ENCODE measurements at places on chromosomes 4 and X. TPM values are rescaled to one million over a fixed set of nuclear protein-coding genes. Genes with fewer than 3 reads are reported as not detected.
A peak's percentile ranks its signal among the peaks of the same experiment; 100 is the strongest.

GRCh38 chrX:153947009-153947769, 2.7 kb upstream of the RENBP start:
- DNase-seq: peak; percentile 78

RTL3 gene
- total RNA-seq: 0.10 TPM

DNA sequence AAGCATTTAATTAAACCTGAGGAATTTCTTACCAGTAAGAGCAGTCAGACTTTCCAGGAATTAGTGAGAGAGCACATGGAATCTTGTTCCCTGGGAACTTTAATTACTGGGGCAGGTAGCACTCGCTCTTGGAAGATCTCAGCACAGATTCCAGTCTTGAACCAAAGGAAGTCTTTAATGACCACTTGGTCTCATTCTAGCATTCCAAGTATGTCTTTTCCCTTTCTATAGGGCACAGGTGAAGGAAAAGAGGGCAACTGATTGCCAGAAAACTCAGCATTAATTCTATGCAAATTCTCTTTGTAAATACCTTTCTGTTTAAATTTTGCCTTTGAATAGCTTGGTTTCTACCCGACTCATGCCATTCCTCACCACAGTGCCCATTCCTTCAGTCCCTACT, 236.6 kb downstream of the LDB2 start:
- no peak for DNase-seq

GRCh38 chrX:68710870-68711576, 63.6 kb downstream of the STARD8 start:
- DNase-seq: peak; percentile 23

SRPX gene
- total RNA-seq: 40.6 TPM

DNA sequence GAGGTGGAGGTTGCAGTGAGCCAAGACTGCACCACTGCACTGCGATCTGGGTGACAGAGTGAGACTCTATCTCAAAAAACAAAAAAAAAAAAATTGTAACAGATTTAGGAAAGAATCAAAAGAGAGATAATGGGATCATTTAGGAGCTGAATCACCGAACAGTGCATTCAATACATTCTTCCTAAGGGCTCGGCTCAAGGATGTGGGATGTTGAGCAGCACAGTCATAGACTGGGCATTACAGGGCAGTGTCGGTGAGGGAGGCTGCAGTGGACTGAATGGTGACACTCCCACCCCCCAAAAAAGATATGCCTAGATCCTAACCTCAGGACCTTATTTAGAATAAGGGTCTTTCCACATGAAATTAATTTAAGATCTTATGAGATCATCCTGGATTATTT, 70.0 kb downstream of the EVC2 start:
- DNase-seq: no peak

NDST4 gene
- 23.1 TPM for total RNA-seq

GRCh38 chrX:46695491-46695890, 63.4 kb downstream of the SLC9A7 start:
- DNase-seq: no peak

DNA sequence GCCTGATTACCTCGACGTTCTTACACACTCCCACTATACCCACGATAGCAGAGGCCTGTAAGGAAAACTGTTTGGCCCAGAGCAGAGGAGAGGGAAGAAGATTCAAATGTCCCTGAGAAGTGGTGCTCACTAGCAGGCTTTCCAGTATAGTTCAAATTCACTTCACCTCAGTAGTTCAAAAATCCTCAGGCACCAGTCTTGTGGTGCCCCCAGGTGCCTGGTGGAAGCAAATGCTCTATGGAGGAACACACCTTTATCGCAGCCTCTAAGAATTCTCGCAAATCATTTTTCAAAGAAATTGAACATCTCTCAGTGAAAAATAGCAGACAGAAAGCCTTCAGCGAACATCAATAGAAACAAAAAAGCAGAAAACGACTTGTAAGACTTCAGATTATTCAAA, 12.2 kb upstream of the MTMR1 start:
- DNase-seq: peak; percentile 82

DNA sequence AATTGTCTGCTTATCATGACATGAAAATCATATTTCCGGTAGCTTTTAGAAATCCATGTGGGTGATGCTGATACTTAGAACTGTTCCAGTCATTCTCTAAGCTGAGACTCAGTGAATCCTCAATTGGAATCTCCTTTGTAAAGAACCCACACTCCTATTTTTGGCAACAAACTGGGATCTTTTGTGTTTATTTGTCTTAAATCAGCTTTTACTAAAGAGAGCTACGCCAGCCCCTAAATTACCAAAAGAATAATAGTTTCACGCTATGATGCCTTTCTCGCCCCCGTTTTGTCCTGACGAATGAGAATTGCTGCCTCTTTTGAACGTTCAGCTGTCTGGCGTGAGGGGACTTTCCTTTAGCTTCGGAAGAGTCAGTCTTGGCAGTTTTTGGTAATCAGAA, 195.9 kb downstream of the SHOX start:
- DNase-seq: peak; percentile 60

GRCh38 chrX:151510203-151510602, 53.3 kb upstream of the PASD1 start:
- no peak for DNase-seq

SYP gene
- total RNA-seq: 192 TPM

- no peak for DNase-seq
These were observed 10.4 kb downstream of the LAS1L start for GRCh38 chrX:65524139-65524538.

LUZP4 gene
- total RNA-seq: not detected

GRCh38 chrX:80223982-80224579, 196.2 kb upstream of the TENT5D start:
- no peak for DNase-seq

DNA sequence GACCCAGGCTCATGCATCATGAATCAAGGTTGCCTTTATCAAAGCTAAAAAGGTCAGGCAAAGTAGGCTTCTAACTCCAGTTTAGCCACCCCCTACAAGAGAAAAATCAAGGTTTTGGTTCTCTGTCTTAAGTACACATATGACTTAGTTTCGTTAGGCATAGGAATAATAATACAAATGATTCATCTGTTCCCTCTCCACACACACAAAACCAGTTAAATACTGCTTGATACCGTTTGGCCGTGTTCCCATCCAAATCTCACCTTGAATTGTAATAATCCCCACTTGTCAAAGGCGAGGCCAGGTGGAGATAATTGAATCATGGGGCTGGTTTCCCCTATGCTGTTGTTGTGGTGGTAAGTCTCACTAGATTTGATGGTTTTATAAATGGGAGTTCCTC, 226.2 kb downstream of the HS6ST2 start:
- no peak for DNase-seq

DNA sequence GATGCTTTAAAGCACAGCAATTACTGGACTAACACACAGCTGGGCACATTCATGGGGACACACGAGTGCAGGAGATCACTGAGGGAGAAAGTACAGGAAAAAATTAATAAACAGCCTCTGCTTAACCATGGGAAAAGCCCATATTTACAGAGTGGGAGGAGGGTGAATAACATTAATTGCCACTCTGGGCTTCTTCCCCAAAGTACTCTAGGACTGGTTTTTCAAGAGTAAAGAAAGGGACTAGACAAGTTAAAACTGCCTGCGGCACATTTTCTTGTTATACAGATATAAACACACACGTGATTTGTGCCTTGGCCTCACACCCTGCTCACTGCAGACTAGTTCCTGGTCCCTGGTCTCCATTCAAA, 179.7 kb upstream of the TET2 start:
- DNase-seq: no peak

ANKRD17 gene
- total RNA-seq: 73.2 TPM

DNA sequence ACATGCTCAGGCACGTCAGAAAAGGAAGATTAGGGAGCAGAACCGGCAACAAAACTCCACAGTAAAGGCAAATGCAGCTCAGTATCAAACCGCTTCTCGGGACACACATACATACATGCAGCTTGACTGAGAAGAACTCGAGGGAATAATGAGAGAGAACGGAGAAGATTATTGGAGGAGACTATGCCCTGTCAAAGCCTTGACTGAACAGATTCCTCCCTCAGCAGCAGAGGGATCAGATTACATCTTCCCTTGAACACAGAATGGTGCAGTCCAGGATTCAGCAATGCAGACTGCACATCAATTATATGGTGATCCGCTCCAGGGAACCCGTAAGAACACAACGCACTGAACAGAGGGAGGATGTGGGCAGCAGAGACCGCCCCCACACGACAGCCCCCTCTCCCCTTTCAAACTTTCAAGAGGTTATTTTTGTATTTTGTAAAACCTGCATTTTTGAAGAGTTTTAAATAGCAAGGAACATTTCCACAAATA, 183.2 kb downstream of the FBXW7 start:
- DNase-seq: peak; percentile 83

- DNase-seq: no peak
These were observed 94.6 kb downstream of the RASL11B start for GRCh38 chr4:52956691-52957090.

DNA sequence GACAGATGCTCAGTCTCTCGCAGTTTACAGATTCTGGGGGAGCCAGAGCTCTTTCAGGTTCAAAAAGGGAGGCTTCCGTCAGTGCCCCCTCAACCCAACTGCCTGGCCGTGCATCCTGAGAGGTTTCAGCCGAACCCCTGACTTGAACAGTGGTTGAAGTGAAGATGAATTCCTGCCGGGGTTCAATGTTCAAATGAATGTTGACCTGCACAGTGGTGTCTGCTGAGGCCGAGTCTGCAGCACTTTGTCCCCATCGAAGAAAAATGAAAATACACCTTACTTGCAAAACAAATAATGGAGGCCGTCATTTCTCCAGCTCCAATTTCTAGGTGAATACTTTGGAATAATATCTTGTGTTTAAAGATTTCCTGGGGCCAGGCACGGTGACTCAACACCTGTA, 33.7 kb downstream of the GYG2 start:
- no peak for DNase-seq

DNA sequence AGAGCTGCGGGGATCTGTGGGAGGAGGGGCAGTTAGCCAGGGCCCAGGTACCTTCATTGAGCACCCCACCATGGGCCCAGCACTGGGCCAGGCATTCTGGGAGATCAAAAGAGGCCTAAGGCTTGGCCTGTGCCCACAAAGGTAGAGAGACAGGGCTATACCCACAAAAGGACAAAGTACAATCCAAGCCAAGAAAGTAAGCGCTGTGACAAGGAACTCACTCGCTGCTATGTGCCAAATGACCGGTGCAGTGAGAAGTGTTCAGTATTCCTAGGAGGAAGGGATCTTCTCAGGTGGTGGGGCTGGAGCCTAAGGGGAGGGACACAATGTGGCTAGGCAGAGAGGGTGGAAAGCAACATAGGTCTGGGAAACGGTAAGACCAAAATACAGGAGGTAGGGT, 8.8 kb upstream of the FRMPD3 start:
- DNase-seq: no peak

TRO gene
- 99.2 TPM for total RNA-seq

GRCh38 chr4:46944345-46944744, 35.3 kb upstream of the COX7B2 start:
- no peak for DNase-seq

GRCh38 chr4:105225500-105225899, 78.8 kb downstream of the TET2 start:
- DNase-seq: no peak

GRCh38 chr4:3767570-3768288, 1.5 kb downstream of the ADRA2C start:
- no peak for DNase-seq

GRCh38 chr4:141255016-141255415, 34.3 kb downstream of the ZNF330 start:
- no peak for DNase-seq

GRCh38 chr4:84680956-84681355, 98.0 kb downstream of the CDS1 start:
- no peak for DNase-seq

GRCh38 chr4:156309031-156309430, 355.4 kb upstream of the CTSO start:
- DNase-seq: no peak

BLTP1 gene
- 129 TPM for total RNA-seq

BEND2 gene
- total RNA-seq: 0.10 TPM

DNA sequence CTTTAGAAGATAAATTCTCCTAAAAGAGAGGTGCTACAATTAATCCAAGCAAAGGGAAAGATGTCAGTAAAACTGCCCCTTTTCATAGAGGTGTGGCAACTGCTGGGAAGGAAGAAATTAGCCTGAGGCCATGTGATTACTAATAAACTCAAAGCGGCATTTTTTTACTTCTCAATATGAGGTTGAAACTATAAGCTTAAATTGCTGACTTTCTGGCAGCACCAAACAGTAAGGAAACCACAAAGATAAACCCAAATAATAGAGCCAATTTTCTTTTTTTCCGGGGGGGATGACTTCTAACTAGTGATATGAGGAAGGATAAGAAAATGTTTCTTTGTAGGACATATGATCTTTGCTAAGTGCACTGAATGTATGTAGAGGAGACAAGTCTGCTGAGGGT, 30.9 kb downstream of the AR start:
- no peak for DNase-seq

DNA sequence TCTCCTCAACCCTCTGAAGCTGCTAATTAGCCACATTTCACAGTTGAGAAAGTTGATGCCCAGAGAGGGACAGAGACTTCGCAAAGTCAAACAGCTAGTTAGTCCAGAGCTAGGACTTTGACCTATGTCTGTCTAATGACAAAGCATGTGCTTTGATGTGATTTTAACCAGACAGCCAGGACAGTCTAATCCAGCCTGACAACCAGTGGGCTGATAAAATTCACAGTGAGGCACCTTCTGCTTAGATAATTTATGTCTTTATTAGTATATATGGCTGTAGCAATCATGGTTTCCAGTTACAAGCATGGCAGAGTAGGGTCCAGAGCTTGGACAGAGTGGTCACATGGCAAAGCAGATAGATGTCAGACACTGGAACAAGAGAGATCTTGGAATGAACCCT, 133.6 kb upstream of the C1QTNF7 start:
- DNase-seq: no peak

DNA sequence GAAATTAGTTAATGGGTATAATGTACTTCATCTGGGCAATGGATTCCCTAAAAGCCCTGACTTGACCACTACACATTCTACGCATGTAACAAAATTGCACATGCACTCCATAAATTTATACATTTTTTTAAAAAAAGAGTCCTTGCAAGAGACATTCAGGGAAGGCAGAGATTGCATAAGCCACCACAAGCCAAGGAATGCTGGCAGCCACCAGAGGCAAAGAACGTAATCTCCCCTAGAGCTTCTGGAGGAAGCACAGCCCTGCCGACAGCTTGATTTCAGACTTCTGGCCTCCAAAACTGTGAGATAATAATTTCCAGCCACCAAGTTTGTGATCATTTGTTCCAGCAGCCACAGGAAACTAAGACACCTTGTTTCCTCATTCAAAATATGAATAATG, 185.6 kb upstream of the GALNT7 start:
- DNase-seq: no peak

DNA sequence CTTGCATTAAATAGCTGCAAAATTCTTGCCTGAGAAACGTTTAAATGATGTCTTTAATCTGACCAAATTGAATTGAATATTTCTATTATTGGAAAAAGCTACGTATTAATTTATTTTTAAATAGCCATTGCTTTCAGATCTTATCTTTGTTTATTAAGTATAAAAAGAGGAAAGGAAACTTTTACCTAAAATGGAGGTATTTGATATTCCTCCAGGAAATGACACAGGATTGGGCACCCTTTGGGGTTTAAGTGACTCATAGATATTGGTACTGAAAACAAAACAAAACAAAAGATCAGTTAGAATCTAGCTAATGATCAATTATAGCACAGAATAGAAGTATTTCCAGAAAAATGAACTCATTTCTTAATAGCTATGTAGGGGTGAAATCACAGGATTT, 34.1 kb downstream of the PLS3 start:
- no peak for DNase-seq

GLRA2 gene
- total RNA-seq: 52.1 TPM

- DNase-seq: no peak
These were observed 57.7 kb upstream of the TRPC3 start for GRCh38 chr4:122009524-122009923.

GRCh38 chr4:95170176-95170575, 378.6 kb downstream of the UNC5C start:
- DNase-seq: no peak
